Putamen (tissue), 1 donor: ENCODE measurements at places on chromosomes 5 and 9.

GRCh38 chr5:81134566-81134965 is 98.6 kb upstream of the CKMT2 start:
- no peak for DNase-seq

- no peak for DNase-seq
Observed at GRCh38 chr9:93830012-93830596, 125.1 kb downstream of the BARX1 start.

GRCh38 chr5:109694451-109694891 is 4.7 kb downstream of the MAN2A1 start:
- no peak for DNase-seq

DNA sequence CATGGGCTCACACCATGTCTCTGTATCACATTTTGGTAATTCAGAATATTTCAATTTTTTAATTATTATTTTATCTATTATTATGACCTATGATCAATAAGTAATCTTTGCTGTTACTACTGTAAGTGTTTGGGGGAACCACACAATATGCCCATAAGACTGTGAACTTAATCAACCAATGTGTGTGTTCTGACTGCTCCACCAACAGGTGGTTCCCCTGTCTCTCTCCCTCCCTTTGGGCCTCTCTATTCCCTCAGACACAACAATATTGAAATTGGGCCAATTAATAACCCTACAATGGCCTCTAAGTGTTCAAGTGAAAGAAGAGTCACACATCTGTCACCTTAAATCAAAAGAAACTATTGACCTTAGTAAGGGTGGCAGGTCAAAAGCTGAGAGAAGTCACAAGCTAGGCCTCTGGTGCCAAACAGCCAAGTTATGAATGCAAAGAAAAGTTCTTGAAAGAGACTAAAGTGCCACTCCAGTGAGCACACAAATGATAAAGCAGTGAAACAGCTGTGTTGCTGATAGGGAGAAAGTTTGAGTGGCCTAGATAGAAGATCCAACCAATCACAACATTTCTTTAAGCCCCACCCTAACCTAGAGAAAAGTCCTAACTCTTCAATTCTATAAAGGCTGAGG is 88.7 kb downstream of the DEPDC1B start:
- no peak for DNase-seq

DNA sequence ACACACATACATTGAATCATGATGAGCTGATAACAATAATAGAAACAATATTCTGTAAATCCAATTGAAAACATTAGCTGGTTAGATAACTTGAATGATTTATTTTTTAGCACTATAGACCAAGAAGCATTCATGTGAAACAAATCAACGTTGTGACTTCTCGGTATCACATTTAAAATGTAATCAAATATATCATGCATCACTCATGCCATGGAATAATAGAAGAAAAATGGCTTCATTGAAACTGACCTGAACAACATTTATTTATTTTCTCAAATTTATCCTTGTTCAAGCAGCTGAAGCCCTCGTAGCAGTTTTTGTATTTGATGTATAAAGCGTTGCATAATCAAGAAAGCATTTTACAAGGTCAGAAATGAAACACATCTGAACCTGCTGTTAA is 299.6 kb upstream of the CDH18 start:
- DNase-seq = no peak

GRCh38 chr5:15748266-15748665 is 248.3 kb downstream of the FBXL7 start:
- DNase-seq = no peak

DNA sequence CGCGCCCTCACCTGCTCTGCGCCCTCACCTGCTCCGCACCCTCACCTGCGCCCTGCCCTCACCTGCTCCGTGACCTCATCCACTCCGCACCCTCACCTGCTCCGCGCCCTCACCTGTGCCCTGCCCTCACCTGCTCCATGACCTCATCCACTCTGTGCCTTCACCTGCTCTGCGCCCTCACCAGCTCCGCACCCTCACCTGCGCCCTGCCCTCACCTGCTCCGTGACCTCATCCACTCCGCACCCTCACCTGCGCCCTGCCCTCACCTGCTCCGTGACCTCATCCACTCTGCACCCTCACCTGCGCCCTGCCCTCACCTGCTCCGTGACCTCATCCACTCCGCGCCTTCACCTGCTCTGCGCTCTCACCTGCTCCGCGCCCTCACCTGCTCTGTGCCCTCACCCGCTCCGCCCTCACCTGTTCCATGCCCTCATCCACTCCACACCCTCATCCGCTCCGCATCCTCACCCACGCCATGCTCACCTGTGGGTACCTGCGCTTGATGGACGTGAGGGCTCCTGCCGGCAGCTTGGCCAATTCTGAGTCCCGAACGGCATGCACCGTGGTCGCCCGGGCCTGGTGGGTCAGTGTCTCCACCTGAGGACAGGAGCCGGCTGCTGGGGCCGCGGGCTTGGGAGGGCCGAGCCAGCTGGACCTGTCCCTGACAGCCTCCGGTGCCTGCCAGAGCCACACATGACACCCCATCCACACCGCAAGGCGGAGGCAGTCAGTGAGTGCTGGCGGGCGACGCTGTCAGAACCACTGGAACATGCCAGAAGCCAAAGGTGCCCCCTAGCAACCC is 35.6 kb upstream of the NSMF start:
- no peak for DNase-seq

GRCh38 chr9:28616310-28616709 is 1043.0 kb upstream of the C9orf72 start:
- DNase-seq = no peak

- no peak for DNase-seq
Observed at GRCh38 chr5:98631311-98632054, 142.0 kb upstream of the RGMB start.

DNA sequence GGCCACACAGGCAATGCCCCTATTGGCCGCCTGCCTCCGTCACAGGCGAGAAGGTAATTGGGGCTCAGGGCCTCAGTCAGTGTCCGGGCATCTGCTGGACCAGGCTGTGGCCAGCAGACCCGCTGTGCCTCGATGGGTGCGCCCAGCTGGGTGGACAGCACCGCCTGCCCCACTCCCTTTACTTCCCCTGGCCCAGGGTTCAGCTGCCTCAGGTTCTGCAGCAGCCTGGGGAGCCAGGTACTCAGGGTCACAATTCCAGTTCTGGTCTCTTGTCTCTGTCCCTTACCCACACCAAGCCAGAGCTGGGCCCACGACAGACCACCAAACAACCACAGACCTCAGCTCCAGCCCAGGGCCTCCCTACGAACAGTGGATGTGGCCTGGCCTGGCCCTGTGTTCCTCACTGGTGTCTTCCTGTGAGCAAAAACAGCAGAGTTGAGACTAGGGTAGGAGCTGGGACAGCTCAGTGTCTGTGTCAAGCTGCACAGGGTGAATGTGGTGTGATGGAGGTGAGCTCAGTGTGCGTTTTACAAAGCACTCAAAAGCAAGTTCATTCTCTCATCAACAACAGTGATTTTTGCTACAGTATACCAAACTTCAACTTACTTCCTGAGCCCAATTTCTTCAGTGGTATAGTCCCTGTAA is 33.4 kb upstream of the SUSD3 start:
- no peak for DNase-seq

- no peak for DNase-seq
Observed at GRCh38 chr5:59583810-59584562, 309.5 kb downstream of the PDE4D start.

GRCh38 chr5:54045077-54045792 is 265.1 kb downstream of the ARL15 start:
- DNase-seq = no peak

DNA sequence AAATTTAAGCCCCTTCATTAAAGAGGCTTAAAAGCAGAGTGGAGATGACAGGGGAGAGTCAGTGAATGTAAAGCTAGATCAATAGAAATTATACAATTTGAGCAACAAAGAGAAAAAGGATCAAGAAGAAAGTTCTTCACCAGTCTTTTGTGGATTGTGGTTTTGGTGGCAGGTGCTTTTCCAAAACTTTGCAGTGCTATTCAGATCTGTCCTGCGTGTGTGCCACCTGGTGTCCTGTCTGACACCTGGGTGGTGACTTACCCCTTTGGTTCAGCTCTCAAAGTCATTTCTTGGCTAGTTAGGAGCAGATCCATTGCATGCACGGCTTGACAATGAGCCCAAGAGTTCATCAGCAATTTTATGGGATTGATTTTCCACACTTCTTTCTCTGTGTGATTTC is 69.4 kb downstream of the SREK1 start:
- no peak for DNase-seq

- no peak for DNase-seq
Observed at GRCh38 chr5:95590880-95591279, 29.0 kb upstream of the GPR150 start.

GRCh38 chr5:8944005-8944404 is 601.9 kb downstream of the SEMA5A start:
- DNase-seq = no peak

DNA sequence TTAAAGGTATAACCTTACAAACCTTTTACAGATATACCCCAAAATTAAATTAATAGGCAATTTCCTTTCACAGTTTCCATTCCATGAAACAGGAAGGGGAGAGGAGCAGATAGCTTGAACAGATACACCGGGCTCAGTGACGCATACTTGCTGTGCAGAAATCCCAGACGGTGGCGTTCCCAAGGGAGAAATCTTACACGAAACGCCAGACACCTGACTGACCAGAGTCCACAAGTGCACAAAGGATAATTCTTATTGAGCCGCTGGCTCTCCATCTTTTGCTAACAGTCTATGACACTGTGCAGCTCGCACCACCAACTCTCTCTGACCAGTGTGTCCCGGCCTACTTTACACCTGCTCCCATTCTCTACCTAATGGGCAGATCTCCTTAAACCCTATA is 37.4 kb downstream of the PTCH1 start:
- no peak for DNase-seq

DNA sequence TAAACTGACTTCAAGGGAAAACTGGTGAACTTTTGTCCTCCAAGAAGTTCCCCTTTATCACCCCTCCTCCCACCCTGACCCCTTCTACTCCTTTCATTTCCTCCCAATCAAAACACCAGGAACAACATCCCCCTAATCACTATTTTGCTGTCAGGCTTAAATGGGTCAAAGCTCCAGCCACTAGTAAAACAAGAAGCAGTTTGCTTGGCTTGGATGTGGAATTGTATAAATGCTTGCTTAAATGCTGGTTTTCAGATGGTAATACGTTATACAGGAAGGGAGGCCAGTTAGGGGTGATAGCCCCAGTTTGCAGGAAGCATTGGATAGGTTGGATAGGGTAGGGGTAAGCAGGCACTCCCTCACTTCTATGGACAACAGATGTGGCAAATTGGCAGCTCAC is 473.6 kb downstream of the AGTPBP1 start:
- no peak for DNase-seq

GRCh38 chr9:14205463-14205862 is 108.5 kb downstream of the NFIB start:
- DNase-seq = no peak

GRCh38 chr5:15943487-15943886 is 236.1 kb downstream of the MARCHF11 start:
- DNase-seq = no peak

- DNase-seq = no peak
Observed at GRCh38 chr5:127609011-127609410, 39.9 kb upstream of the CTXN3 start.

- no peak for DNase-seq
Observed at GRCh38 chr9:105994970-105995369, 300.6 kb downstream of the TMEM38B start.

DNA sequence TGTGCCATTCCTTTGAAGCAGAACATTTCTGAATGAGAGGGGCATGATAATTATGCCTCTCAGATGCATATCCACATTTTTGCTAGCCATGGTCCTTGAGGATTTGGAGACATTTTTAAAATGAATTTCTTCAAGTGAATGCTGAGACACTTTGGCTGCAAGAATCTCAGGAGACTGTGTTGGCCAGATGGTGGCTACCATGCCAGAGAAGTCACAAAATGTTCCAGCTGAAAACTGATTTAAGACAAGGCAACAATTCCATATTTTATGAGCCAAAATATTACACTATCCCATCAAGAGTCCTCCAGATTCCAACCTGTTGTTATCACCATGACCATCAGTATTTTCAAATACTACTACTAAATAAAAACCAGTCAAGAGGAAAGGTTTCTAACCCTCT is 859.5 kb upstream of the DMAC1 start:
- DNase-seq = no peak

- DNase-seq = no peak
Observed at GRCh38 chr5:57316798-57317327, 143.0 kb downstream of the GPBP1 start.

GRCh38 chr9:137764981-137765380 is 112.6 kb upstream of the CACNA1B start:
- DNase-seq = peak; percentile 27
